ENCODE measurements at places on chromosomes 5 and 9.

DNA sequence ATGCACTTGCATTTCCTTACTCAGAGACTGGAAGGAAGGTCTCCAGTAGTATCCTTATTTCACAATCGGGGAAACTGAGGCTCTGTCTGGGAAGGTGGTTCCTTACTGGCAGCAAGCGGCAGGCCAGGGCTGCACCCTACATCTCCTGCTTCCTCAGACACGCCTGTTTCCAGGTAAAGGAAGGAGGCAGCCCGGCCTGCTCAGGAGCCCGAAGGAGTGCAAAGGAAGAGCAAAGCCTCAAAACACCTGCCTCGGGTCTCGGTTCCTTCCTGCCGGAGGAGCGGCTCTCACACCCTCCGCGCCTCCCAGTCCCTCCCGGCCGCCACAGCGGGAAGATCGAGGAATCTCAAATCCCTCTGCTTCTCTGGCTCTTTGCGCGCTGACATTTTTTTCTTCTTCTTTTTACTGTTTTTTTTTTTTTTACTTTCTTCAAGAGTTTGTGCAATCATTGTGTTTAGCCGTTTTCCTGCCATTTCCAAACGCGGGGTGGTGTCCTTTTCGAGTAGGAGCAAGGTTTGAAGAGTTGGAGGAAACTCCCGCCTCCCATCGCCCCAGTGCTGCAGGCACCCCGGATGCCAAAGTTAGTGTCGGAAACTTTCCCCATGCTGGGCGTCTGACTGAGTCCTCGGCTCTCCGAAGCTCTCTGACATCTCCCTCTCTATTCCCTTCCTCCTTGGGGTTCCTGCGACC, 1.0 kb downstream of the GGTA1 start:
- DNase-seq: peak; percentile 9

- peak; percentile 84 for DNase-seq
These were observed at the start of gene CREBRF for GRCh38 chr5:173055983-173056782. Gene CREBRF (plus strand): TSS chr5:173056352. CDS start chr5:173080776, 24,424 bp downstream.

DNA sequence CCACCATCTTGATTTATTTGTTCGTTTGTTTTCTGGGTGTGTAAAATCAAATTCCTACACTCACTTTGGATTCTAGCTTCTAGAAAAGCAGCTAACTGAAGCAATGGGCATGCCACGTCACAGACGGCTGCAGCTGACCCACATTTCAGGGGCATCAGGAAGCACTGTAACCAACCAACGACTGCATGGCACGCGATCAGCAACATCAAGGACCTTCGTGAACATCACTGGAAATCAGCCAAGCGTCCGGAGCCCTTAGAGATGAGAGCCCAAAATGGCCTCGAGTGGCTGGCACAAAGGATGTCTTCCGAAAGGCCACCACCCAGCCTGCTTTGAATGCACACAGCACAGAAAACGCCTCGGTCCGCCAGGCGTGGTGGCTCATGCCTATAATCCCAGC, 191.1 kb downstream of the OLFM1 start:
- no peak for DNase-seq

- no peak for DNase-seq
These were observed 56.6 kb downstream of the PKD2L2 start for GRCh38 chr5:137945825-137946224.

DNA sequence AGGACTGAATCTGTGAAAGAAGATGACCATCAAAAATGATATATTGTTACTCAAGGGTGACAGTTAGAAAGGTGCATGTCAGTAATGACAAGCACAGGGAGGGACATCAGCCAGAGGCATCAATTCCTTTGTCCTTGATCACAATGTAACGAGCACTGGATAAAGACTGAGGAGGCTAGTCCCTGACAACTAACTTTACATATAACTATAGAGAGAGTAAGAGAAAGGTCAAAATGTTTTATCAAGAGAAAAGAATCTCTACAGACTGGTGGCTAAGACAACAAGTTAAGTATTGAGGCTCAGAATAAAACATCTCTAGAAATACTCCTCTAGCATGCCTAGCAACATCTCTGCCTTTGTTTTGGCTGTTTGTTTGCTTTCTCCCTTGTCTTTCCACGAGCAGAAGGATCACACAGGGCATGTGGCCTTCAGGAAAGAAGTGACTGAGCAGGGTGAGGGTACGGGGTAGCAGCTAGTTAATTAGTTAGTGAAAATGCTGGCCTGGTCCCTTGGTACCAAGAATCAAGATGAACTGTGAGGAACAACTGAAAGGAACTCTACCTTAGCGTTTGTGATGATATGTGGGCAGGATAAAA, 724.1 kb upstream of the MEF2C start:
- no peak for DNase-seq

- no peak for DNase-seq
These were observed 722 bp upstream of the DCP2 start for GRCh38 chr5:112975721-112976431.

- peak; percentile 18 for DNase-seq
These were observed 60.1 kb downstream of the CDH18 start for GRCh38 chr5:19927919-19928318.

- no peak for DNase-seq
These were observed 135.4 kb upstream of the MAP1B start for GRCh38 chr5:71971862-71972261.

GRCh38 chr9:8845376-8845775, 1045.8 kb upstream of the DMAC1 start:
- DNase-seq: no peak

GRCh38 chr5:113283558-113283957, 151.2 kb downstream of the TSSK1B start:
- DNase-seq: peak; percentile 92

DNA sequence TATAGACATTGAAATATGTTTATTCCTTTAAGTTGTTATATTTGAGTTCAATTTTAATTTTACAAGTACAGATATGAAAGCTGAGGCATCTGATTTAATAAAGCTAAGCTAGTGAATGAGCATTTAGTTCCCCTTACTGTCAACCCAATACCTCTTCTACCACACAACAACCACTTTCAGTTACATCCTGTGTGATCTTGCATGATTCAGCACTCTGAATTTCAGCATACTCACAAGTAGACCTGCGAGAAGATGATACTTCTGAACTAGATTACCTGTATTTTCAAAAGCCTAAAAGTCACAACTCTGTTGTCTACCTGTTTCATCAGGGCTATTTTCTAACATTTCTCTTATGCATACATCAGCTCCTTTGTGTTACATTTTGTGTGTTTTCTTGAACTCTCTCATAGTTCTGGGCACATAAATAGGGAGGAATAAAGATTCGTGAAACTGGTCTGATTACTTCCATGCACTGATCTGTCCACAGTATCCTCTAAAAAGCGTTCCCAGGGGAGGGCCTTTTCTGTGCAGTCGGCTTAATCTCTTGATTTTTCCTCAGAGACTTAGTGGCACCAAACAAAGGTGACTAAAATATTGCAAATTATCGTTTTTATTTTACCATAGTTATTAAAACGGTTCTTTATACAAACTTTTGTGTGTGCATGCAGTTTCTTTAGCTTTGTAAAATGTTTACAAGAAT, 2025.5 kb upstream of the NUDT12 start:
- no peak for DNase-seq

DNA sequence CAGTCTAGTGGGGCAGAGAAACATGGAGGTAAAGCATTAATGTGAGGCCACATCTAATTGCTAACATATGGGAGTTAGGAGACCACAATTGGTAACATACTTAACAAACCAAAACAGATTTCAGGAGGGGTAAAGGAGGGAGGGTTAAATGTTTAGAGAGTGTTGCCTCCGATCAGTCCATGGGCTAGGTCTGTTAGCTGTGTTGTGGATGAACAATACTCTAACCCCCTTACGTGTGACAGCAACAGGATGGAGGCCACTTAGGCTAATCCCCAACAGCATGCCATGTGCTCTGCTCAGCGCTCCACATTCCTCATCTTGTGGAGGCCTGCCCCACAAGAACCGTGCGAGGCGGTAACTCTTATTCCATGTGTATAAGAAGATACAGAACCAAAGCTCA, 167.0 kb downstream of the CRB2 start:
- DNase-seq: no peak

GRCh38 chr5:142184988-142185387, 76.4 kb downstream of the NDFIP1 start:
- DNase-seq: no peak

GRCh38 chr5:175104677-175105076, 339.3 kb downstream of the DRD1 start:
- no peak for DNase-seq

GRCh38 chr5:6791031-6791430, 77.8 kb downstream of the TENT4A start:
- DNase-seq: no peak

- DNase-seq: peak; percentile 91
These were observed 25.6 kb upstream of the ANKRD31 start for GRCh38 chr5:75262271-75262670.

GRCh38 chr9:9395539-9395938, 1217.3 kb downstream of the PTPRD start:
- DNase-seq: no peak

DNA sequence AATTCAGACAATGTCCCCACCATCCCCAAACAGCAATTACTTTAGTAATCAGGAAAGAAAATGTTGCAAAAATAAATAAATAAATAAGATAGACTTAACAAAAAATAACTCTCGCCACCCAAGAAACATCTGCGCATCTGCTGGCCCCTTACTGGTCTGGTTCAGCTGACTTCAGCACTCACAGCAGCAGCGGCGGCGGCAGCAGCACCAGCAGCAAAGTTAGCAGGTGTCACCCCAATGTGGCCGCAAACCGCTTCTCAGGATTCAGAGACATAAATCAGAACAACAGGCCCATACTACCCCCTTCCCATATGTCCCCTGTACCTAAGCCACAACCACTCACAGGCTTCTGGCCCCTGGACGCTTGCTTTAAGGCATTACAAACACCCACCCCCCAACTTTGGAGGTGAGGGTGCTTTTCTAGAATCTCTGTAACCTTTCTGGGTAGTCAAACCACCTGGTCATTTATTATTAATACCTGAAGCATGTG, 593.0 kb downstream of the BNC2 start:
- DNase-seq: no peak

- peak; percentile 68 for DNase-seq
These were observed at the start of gene OTULIN for GRCh38 chr5:14664270-14665100. Gene OTULIN (plus strand): TSS chr5:14664718. CDS start chr5:14664826, 108 bp downstream.

DNA sequence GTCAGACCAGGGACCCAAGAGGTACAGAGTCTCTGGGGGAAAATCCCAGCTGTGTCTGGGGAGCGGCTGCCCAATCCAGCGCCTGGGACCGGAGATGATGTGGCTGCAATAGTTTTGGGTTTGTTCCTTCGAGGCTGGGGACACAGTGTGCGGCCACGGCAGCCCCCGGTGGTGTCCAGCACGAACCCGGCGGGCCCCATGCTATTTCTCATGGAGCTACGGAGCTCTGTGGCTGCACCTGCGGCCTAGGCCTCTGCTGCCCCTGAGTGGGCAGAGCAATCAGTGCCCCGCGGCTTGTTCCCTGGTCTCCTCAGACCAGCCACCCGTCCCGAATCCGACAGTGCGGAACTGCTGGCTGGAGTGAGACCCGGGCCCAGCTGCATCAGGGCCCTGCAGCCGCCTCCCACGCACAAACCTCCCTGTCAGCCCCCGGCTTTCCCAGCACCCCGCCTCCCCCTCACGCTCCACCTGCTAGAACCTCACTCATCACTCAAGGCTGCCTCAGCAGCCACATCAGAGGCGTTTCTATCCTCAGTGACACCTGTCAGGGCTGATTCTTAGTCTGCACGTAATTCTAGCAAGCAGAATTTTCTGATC, 29.0 kb downstream of the SARDH start:
- DNase-seq: no peak

DNA sequence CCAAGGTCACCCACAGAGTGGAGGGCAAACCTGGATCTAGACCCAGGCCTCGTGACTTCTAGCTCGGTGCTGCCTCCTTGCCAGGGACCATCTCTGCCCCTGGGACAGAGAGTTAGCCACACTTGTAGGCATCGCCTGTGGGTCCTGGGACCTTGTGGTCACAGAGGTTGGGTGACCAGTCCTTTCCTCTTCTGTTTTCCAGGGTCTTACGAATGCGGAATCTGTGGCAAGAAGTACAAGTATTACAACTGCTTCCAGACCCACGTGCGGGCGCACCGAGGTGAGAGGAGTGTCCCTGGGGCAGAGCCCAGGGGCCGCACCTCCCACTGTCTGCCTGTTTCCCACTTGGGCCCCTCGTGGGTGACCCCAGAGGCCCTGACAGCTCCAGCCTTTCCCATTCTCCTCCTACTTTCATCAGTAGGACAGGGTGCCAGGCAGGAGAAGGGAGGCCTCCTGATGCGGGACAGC, 76.3 kb downstream of the AMBP start:
- no peak for DNase-seq

- DNase-seq: no peak
These were observed 389.8 kb downstream of the NR2F1-AS1 start for GRCh38 chr5:93191035-93191817.
